Umbilical cord (tissue), 2 donors: ENCODE measurements at places on chromosomes 3 and 15.

DNA sequence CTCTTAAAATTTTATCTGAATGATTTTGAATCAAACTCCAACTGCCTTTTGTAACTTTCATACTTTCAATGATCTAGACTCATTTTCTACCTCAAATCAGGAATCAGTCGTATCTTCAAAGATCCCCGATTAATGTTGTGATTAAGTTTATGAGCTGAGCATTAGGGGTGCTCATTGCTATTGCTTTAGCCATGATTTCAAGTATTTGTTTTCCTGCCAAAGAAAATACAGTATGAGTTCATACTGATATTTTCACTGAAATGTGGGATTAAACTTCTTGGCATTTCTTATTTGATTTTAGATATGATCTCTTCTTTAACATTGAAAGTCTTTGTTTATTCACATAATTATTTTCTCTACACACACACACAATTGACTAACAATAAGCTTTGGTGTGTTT lies 785.6 kb downstream of the NTRK3 start:
- peak; percentile 55 for DNase-seq

DNA sequence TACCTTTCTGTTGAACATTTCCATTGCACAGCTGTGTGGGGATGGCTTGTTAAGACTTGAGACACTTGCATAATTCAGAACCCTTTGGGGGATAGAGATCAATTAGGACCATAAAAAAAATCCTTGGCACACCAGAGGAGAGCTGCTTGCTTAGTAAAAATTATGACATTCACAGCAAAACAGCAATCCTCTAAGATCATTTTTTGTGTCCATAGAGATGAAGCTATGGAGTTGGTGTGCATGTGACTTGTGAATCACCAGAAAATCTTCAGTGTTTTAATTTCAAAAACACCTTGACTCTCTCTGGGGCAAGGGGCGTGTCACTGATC lies 7.7 kb downstream of the COL8A1 start:
- no peak for DNase-seq

DNA sequence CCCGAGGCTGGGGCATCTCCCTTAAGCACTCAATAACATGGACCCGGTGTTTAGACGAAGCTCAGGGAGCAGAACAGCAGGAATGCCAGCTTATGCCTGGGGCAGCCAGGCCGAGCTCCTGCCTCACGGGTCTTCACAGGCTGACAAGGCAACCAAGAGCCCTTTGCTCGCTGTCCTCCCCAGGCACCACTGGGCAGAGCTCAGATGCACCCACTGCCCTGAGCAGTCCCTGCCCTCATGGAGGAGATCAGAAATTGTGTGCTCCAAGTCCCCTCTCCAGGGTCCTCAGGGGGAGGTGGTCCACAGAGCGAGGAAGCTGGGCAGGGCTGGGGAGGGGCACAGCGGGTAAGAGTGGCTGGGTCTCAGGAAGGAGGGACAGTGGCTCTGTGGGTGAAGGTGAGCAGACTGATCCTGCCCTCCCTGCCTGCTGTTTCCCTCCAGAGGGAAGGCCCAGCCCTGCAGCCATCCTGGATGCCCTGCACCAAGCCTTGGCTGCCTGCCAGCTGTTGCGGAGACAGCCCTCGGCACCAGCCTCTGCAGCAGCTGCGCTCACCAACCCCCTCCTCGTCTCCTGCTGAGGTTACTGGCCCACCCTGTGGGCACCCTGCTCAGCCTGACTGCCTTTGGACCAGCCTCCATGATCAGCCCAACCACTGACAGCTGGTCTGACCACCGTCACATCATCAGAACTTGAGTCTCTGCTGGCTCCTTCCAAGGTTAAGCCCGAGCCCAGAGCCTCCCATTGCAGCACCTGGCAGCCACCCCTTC lies 21.1 kb upstream of the GP9 start:
- DNase-seq: no peak

GRCh38 chr3:131020122-131020693 lies 6.4 kb downstream of the ASTE1 start:
- no peak for DNase-seq

DNA sequence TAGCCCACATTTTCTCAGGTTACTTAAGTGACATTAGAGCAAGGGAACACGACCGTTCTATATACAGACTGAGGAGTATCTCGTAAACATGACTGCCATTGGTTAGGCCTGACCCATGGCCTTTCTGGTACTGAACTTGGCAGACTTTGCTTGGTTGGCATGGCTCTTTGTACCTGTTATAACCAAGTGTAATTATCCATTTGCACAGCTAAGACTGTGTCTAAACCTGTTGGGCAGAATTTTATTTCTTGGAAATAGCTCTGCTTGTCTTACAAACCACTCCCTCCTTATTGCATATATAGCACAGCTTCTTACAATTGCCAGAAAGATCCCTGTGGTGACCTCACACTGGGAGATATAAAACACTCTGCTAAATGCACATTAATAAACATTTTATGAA lies 106.9 kb downstream of the P2RY1 start:
- DNase-seq: peak; percentile 19

DNA sequence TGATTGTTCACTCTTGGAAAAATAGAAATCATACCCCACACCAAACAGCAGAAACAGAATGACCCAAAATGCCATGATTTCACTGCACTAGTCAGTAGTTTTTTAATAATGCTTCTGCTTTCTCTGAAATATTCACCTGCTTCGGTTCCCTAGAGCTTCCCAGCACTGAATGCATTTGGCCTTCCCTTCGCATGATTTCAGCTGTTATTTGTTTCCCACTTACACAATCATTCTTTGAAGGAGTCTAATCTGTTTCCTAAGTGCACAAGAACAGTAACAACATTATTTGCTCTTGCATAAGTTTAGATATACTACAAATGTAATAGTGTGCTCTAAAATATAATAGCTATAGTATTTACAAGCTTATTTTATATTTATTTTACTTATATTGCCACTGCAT lies 178.7 kb downstream of the STAC start:
- DNase-seq: no peak

DNA sequence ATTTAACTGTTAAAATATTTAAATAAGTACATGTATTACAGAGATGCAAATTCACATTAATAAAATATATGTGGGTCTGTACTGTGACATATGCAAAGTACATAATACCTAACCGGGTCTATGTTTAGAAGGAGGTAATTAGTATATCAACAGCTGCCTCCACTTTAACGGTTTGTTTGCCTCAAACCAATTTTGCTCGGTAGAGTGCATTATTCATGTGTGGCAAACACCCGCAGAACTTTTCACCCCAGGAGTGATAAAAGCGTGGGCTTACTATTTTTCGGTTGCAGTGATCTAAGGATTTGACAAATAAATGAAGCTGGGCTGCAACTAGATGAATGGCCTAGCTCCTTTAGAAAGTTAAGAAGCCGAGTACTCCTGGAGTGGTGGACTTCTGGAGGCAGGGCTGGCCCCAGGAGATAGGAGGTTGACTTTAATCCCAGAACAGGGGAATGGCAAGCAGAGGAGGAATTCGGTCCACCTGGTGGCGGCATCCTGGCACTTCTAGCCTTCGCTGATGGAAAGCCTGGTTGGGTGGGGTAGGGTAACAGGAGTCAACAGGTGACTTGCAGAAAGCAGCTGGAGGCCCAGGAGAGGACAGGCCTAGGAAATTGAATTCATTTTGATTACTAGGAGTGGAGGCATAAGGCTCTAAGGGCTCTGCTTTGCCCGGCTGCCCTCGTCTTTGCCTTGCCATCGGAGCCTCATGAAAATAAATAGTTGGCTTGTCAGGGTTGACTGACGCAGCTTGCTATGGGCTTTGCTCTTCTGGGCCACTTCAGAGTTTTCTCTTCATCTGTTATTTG lies 2.4 kb downstream of the SLCO3A1 start:
- DNase-seq: no peak

DNA sequence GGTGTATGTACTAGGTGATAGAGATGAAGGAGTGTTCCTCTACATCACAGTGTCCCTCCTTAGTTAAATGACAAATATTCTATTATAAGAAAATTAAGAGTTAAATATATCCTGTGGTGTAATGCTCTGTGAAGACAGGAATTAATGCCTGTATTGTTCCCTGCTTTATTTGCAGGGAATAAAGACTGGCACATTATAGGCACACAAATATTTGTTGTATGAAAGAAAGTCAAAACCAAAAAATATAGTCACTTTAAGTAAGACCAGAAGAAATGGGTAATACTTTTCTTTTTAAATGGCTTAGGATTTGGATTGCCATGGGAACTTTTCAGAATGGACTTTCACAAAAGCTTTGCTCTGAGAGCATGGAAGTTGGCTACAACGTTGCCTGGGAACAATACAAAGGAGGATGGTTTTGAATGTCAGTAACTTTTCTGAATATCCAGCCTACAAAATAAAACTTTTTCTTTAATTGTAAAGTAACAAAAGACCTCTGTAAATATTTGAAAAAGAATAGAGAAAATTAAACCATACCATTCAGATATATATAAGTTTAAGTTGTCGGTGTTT lies 158.0 kb upstream of the P2RY1 start:
- no peak for DNase-seq

GRCh38 chr3:151635905-151636304 lies 97.8 kb upstream of the AADACL2 start:
- DNase-seq: no peak

- DNase-seq: peak; percentile 31
These were observed 69.7 kb upstream of the SPRED1 start for GRCh38 chr15:38182900-38183299.

- peak; percentile 59 for DNase-seq
These were observed 134.9 kb upstream of the TOPAZ1 start for GRCh38 chr3:44106756-44107155.

DNA sequence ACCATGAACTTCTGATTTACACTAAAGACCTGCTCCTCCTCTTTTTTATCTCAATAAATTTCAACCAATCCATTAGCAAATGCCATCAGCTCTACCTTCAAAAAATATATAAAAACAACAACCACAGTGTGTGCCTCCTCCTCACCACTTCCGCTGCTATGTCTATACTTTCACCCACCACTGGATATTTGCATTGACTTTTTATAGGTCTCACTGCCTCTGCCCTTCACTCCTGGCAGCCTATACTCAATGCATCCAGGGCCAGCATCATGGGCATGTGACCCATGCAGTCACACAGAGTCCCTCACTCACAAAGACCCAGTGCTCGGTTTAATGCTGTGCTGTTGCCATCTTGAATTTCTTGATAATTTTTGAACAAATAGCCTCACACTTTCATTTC lies 53.5 kb upstream of the CCDC54 start:
- DNase-seq: no peak

DNA sequence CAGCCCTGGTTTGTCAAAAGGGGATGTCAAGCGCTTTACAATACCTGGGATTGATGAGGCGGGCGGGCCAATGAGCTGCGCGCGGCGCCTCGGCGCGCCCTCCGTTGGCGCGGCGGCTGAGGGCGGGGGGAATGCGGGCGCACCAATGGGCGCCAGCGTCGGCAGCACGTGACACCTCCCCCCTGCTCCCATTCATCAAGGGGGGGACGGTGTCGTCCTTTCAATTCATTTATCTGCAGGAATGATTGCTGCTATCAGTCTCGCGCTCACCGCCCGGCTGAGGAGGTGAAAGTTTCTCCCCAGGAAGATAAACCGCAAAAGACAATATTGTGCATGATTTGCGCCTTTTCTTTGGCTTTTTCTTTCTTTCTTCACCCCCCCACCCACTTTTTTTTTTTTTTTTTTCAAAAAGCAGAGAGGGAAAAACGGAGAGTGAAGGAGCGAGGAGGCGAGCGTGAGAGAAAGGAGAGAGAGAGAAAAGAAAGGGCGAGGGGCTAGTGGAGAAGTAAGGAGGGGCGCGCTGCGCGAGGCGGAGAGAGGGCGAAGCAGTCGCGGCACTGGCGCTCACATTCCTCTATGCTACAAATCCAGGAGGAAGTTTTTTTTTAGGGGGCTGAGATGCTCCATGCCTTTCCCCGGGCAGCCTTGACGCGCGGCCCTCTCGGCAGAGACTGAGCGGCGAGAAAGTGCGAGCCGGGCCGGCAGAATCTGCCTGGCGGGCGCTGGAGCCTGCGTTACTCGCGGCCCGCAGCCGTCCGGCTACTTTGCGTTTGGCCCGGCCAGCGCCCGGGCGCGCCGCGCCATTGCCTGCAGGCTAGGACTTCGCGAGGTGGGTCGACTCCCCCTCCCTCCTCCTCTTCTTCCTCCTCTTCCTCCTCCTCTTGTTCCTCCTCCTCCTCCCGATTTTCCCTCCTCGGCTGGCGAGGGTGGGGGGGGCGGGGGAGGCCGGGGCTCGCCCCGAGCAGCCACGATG lies at the start of gene ZIC1:
ZIC1 (plus strand) TSS at position 223 of the 973 bp plus-strand sequence; CDS start at position 971, 748 bp downstream.
- no peak for DNase-seq

DNA sequence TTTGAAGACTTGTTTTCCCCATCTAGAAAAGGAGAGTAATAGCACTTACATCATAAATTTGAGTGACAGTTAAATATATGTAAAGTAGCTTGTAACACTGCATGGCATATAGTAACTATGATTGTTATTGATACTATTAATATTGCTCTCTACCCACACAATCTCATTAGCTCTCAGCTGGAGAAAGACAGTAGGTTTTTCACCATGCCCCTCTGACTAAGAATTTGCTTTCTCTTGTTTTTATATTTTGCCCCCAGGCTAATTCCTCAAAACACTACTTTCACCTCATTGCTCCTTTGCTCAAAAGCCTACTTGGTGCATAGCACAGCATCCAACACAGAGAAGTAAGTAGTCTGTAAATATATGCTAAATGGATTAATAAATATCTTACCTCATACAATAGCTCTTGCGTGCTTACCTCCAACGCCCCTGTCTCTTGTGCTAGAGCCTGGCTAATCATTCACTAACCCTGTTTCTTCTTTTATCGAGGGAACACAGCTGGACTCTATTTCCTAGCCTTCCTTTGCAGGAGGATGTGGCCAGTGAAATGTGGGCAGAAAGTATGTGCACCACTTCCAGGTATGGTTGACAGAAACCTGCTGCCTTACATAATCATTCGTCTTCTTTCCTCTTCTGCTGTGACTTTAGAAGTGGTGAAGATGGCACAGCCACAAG lies 190.0 kb downstream of the PLCH1 start:
- no peak for DNase-seq

DNA sequence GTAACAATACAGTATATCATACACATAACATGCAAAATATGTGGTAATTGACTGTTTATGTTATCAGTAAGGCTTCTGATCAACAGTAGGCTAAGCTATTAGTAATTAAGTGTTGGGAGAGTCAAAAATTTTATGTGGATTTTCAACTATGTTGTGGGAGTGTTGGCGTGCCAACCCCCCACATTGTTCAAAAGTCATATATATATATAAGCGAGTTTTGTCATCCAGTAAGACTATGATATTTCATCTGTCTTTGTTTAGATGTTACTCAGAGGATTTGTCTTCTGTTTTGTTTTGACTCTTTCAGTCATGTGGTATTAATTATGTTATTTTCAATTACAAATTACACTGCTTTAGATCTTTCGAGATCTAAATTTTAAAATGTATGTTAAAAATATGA lies 51.0 kb upstream of the RAP2B start:
- DNase-seq: no peak

DNA sequence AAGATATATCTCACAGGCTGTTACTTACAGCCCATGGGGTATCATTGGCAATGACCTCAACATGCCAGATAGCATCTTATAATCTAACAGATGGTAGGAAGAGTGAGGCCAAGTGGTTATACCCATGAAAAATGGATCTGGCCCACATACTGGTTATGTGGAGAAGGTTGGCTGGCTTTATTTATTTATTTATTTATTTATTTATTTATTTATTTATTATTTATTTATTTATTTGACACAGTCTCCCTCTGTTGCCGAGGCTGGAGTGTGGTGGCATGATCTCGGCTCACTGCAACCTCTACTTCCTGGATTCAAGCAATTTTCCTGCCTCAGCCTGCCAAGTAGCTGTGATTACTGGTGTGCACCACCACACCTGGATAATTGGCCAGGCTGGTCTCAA lies 11.6 kb downstream of the FBXO40 start:
- DNase-seq: no peak
